ENCODE measurements at places on chromosomes 5 and 9.

GRCh38 chr5:73446631-73447529 lies 1.7 kb downstream of the FOXD1 start:
- no peak for DNase-seq

DNA sequence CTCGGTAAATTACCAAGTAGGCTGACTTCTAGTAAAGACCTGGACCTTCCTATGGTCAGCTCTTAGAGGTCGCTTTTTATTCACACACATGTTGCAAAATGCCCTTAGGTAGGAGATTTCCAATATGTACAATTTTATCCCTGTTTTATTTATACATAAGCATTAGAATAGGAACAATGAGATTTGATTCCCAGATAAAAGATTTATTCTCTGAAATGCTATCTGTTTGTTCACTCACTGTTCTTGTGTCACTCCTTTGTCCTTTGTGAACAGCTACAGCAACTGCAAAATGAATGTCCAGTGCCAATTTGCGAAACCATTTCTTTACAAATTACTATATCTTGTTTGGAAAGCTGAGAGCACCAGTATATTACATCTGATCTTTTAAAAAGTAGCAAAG lies 991.5 kb upstream of the TYRP1 start:
- no peak for DNase-seq

- DNase-seq = no peak
Measured at GRCh38 chr9:98488571-98489312, 220.0 kb downstream of the GABBR2 start.

GRCh38 chr9:20914556-20914955 lies 116.9 kb downstream of the HACD4 start:
- DNase-seq = no peak

DNA sequence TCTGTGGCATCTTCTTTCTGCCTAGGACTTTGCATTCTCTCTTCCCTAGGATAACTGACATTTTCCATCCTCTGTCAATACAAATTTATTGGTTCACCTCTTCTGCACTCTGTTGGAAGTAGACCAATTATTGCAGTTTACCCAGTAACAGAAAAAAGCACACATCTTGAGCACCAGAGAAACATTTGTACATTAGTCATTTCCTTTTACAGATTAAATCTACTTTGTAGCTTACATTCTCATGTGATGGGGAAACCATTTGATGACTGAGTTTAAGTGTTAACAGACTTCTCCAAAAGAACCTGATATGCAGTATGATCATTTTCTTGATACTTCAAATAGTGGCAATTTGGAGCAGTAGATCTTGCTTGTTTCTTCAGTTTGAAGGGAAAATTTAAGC lies 1098.8 kb downstream of the DTWD2 start:
- no peak for DNase-seq

GRCh38 chr5:40995801-40996586 lies 75.1 kb downstream of the MROH2B start:
- no peak for DNase-seq

DNA sequence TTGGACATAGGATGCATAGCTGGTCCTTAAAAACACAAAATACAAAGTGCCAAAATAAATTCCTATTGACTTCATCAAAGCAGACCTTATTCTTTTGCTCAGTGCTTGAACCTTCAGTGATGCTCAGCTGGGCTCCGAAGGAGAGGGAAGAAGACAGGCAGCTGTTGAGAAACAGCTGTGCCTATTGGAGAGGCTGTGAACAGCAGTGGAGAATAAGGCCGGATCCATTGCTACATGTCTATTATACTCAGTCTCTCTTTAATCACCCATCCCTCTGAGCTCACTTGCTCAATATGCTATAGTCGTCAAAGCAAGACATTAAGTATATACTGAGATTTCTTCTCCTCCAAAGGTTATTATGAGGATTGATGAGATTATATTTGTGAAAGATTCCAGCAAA lies 174.4 kb downstream of the CHSY3 start:
- no peak for DNase-seq

DNA sequence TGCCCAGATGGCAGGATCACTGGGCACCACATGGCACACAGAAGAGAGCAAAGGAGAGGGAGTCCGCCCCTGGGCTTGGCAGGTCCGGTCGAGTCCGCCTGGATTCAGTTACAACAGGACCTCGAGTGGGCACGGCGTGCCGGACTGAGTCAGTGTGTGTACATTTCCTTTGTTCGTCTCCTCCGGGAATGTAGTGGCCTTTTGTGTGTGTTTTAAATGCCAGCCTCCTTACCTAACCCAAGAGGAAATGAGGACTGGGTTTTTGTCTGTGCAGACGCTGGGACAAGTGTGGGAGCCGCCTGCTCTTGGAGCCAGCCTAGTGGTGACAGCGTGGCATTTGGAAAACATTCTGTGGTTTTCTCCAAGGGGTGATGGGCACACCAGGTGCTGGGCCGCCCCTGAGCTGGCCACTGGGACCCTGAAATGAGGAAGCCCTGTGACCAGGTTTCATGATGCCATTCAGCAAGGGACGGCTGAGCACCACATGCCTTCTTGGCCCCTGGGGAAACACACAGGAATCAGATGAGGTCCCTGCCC lies 9.6 kb downstream of the NEK6 start:
- no peak for DNase-seq

DNA sequence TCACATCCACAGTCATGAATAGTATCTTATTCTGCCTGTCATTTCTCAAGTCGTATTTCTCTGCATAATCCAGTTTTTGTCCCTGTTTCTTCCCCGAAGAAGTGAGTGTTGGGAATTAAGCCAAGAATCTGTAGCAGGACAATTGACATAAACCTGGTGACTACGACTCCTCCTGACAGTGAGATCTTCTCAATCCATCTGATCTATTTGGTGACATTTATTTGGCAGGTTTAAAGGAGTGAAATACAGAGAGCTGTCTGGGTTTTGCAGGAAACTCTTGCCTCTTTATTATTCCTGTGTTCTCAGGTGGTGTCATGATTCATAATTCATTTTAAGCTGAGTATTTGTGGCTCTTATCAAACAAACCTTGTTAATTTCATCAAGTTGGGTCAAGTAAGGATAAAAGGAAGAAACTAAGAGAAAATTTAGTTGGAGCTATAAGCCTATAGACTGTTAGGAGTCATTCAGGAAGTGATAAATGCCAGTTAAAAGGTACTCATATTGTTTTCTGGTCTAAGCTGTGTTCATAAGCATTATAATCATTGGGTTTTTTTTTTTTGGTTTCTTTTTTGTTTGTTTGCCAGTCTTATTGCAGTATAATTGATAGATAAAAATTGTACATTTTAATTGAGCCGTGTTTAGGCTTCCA lies 95.9 kb upstream of the PCSK1 start:
- DNase-seq = no peak

All from stimulated activated CD8-positive, alpha-beta memory T cell treated with anti-CD3 and anti-CD28 coated beads, Interleukin-7, amount 100 ng/mL, for 1 hour (primary cell).